ENCODE measurements at places on chromosomes 2 and 18. TPM values are rescaled to one million over a fixed set of nuclear protein-coding genes. Genes with fewer than 3 reads are reported as not detected.
A peak's percentile ranks its signal among the peaks of the same experiment; 100 is the strongest.

DNA sequence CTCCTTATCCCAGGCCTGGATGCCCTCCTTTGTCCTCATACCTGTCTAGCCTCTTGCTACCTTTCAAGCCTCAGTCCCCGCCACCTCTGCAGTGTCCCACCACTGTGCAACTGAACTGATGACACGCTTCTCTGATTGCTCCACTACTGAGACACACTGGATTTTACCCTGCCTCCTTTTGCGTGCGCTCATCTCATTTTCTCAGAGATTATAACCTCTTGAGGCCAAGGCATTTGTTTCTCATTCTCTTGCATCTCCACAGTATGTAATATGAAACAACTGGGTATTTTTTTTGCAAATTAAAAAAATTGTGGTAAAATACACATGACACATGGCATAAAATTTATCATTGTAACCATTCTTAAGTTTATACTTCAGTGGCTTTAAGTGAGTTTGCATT lies 95.4 kb downstream of the PRKCE start:
- no peak for DNase-seq
- no peaks in the 10 kb centered on the region for H3K36me3 ChIP-seq
- no peak overlapping the region for H3K27ac ChIP-seq
- H3K4me3 ChIP-seq = no peak overlapping the region
- H3K27me3 ChIP-seq = no peaks in the 10 kb centered on the region

- H3K4me3 ChIP-seq = no peak overlapping the region
- DNase-seq = no peak
- no peaks in the 10 kb centered on the region for H3K36me3 ChIP-seq
- no peak overlapping the region for H3K27ac ChIP-seq
- H3K4me1 ChIP-seq = no peaks in the 10 kb centered on the region
These were observed 140.1 kb downstream of the SS18 start for GRCh38 chr18:25950321-25950720.

MPHOSPH10 gene
- total RNA-seq = 41.1 TPM

GRCh38 chr18:77053616-77054287 lies 78.8 kb downstream of the MBP start:
- no peak for DNase-seq
- no peaks in the 10 kb centered on the region for H3K27me3 ChIP-seq
- H3K36me3 ChIP-seq = no peaks in the 10 kb centered on the region
- H3K4me3 ChIP-seq = no peak overlapping the region
- peaks cover 36% of the 10 kb centered on the region for H3K4me1 ChIP-seq
- H3K27ac ChIP-seq = peak overlapping the region; percentile 91

- peaks cover 12% of the 10 kb centered on the region for H3K36me3 ChIP-seq
- H3K4me1 ChIP-seq = peaks cover 40% of the 10 kb centered on the region
- no peak for DNase-seq
- H3K4me3 ChIP-seq = no peak overlapping the region
These were observed 137.6 kb downstream of the MYO1B start for GRCh38 chr2:191382801-191383200.

HTRA2 gene
- total RNA-seq = 24.4 TPM

DNA sequence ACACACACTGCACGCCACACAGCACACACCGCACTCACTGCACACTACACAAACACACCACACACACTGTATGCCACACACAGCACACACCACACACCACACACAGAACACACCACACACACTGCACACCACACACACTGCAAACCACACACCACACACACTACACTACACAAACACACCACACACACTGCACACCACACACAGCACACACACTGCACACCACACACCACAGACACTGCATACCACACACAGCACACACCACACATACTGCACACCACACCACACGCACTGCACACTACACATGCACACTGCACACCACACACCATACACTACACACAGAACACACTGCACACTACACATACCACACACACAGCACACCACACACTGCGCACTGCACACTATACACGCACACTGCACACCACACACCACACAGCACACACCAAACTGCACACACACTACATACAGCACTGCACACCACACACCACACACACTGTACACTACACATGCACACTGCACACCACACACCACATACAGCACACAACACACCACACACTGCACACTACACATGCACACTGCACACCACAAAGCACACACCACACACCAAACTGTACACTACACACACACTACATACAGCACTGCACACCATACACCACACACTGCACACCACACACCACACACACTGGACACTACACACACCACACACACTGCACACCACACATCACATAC lies 59.6 kb downstream of the ASB1 start:
- H3K4me1 ChIP-seq = no peaks in the 10 kb centered on the region
- H3K27ac ChIP-seq = no peak overlapping the region
- DNase-seq = no peak
- H3K27me3 ChIP-seq = no peaks in the 10 kb centered on the region
- no peak overlapping the region for H3K4me3 ChIP-seq

DYSF gene
- 140 TPM for total RNA-seq

GRCh38 chr2:63055226-63056106 lies 4.8 kb downstream of the OTX1 start:
- H3K4me3 ChIP-seq = no peak overlapping the region
- peaks cover 92% of the 10 kb centered on the region for H3K27me3 ChIP-seq
- no peak overlapping the region for H3K27ac ChIP-seq

DNA sequence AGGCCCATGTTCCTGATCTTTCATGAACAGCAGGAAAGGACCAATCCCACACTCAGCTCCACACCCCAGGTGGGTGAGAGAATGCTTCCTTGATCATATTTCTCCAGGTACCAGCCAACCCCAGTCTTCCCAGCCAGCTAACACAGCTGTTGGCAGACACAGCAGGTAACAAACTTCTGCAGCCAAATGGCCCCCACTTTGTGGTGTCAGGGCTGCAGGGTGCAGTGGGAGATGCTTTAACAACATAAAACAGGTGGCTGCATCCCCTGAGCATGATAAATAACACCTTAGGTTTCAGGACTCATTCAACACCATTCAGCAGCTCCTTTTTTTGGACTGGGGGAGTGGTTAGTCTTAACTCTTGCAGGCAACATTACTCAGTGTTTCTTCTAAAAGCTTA lies 76.7 kb upstream of the ACAA2 start:
- no peak overlapping the region for H3K4me3 ChIP-seq
- peaks cover 19% of the 10 kb centered on the region for H3K4me1 ChIP-seq
- H3K27ac ChIP-seq = no peak overlapping the region
- H3K27me3 ChIP-seq = no peaks in the 10 kb centered on the region
- no peak for DNase-seq

DNA sequence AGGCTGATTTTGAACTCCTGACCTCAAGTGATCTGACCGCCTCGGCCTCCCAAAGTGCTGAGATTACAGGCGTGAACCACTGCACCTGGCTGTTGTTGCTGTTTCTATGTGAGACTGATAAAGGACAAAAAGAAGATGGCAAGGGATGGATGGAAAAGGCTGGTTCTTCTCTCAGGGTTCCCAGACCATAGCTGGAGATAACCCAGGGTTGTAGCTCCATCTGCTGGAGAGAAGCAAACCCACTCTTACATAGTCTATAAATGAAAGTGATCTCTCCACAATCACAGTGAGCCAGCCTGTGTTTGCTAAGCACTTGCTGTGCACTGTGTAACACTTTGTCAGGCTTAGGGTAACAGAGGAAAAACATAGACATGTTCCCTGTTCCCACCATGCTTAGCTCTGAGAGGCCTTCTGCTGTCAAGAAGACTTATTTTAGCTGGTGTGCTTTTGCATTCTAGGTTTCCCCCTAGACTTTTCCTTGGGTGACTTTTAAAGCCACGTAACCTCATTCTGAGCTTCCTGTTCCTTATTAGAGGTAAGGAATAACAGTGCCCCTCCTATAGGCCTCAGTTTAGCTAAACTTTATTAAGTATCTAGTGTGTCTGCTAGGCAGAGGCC lies 49.7 kb downstream of the LIMS1 start:
- peak; percentile 70 for DNase-seq
- no peak overlapping the region for H3K4me3 ChIP-seq
- no peaks in the 10 kb centered on the region for H3K27me3 ChIP-seq
- H3K4me1 ChIP-seq = peaks cover 73% of the 10 kb centered on the region
- H3K36me3 ChIP-seq = no peaks in the 10 kb centered on the region

DNA sequence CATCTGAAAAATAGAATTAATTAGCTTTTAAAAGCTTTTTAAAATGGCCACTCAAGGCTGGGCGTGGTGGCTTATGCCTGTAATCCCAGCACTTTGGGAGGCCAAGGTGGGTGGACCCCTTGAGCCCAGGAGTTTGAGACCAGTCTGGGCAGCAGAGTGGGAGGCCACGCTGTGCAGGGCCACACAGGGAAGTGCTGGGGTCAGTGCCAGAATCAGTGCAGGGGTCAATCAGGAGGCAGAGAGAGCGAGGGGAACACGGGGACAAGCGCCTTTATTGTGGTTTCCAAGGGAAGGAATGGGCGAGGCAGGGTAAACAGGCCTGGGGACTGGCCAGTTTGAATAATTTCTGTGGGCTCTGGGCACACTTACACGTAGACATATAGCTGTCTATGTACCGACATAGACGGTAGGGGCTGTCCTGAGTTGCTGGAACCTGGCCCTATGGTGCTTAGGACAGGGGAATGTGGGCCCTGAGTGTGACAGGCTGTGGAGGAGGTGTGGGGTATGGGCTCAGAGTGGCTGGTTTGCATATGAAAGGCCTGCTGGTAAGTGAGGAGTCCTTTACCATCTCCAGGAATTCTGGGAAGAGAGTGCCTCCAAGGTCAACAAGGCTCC lies 42.9 kb downstream of the DYSF start:
- H3K27me3 ChIP-seq = no peaks in the 10 kb centered on the region
- H3K27ac ChIP-seq = no peak overlapping the region
- peaks cover 29% of the 10 kb centered on the region for H3K4me1 ChIP-seq
- H3K4me3 ChIP-seq = no peak overlapping the region
- H3K36me3 ChIP-seq = no peaks in the 10 kb centered on the region
- no peak for DNase-seq

LINC00305 gene
- total RNA-seq = not detected

DNA sequence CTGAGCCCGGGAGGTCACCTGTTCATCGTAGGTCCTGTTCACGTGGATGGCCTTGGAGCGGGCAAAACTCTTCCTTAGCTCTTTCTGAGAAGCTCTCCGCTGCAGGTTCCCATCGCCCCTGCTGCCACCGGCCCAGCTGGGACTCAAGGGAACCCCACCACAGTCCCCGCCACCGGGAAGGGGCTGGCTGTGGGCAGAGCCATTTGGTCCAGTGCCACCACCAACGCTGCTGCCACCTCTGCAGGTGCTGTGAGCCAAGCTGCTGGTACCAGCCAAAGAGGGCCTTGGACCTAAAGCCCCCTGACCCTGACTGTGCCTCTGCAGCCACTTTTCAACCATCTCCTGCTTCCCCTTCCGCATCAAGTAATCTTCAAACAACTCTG lies 586 bp downstream of the PDE11A start:
- H3K4me1 ChIP-seq = peaks cover 9% of the 10 kb centered on the region
- no peak for DNase-seq
- no peak overlapping the region for H3K27ac ChIP-seq

- H3K27me3 ChIP-seq = no peaks in the 10 kb centered on the region
- peaks cover 35% of the 10 kb centered on the region for H3K4me1 ChIP-seq
- H3K27ac ChIP-seq = peak overlapping the region; percentile 96
- no peak overlapping the region for H3K4me3 ChIP-seq
- peaks cover 50% of the 10 kb centered on the region for H3K36me3 ChIP-seq
These were observed 57.6 kb downstream of the PXDN start for GRCh38 chr2:1686784-1687105.

- no peaks in the 10 kb centered on the region for H3K27me3 ChIP-seq
- H3K36me3 ChIP-seq = peaks cover 25% of the 10 kb centered on the region
These were observed 16.2 kb downstream of the ZNF2 start for GRCh38 chr2:95181774-95182173.

MDH1B gene
- 1.9 TPM for total RNA-seq

DNA sequence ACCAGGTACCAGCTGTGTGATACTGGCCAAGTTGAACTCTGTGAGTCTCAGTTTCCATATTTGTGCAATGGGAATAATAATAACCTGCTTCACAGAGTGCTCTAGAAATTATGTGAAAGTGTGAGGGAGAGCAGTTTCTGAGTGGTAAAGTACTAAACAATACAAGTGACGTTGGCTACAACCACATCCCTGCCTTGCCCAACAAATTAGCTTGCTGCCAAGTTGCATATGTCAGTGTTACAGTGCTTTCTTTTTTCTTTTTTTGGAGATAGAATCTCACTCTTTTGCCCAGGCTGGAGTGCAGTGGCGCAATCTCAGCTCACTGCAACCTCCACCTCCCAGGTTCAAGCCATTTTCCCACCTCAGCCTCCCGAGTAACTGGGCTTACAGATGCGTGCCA lies 533.6 kb upstream of the MEX3C start:
- H3K4me1 ChIP-seq = no peaks in the 10 kb centered on the region
- H3K36me3 ChIP-seq = no peaks in the 10 kb centered on the region
- no peak overlapping the region for H3K27ac ChIP-seq
- no peaks in the 10 kb centered on the region for H3K27me3 ChIP-seq
- no peak for DNase-seq

DNA sequence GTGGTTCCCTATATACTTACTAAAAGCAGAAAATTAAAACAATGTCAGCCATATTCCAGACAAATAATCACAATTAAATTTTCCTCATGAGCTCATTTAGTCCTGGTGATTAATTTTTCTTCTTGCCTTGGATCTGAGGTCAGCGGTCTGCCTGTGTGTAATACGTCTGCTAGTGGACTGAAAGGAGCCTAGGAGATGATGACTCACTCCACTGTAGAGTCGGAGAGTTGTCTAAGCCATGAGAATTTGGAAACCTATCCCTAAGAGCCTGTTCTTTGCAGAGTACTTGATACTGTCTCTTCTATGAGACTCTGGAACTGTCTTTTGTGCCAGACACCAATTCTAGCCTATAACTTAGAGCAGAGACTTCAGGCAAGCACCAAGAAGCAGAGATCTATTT lies 94.2 kb upstream of the RAB27B start:
- H3K4me1 ChIP-seq = peaks cover 6% of the 10 kb centered on the region
- H3K27ac ChIP-seq = peak overlapping the region; percentile 55
- peak; percentile 98 for DNase-seq
- no peak overlapping the region for H3K4me3 ChIP-seq
- no peaks in the 10 kb centered on the region for H3K36me3 ChIP-seq

GRCh38 chr18:55592572-55592971 lies 4.6 kb upstream of the TCF4 start:
- no peak overlapping the region for H3K4me3 ChIP-seq
- H3K27ac ChIP-seq = no peak overlapping the region
- H3K27me3 ChIP-seq = no peaks in the 10 kb centered on the region
- DNase-seq = peak; percentile 75

WDR43 gene
- 71.9 TPM for total RNA-seq

- no peaks in the 10 kb centered on the region for H3K4me1 ChIP-seq
- DNase-seq = peak; percentile 38
- H3K4me3 ChIP-seq = no peak overlapping the region
- H3K27ac ChIP-seq = no peak overlapping the region
These were observed 29.3 kb downstream of the SERPINE2 start for GRCh38 chr2:224009605-224010315.

DNA sequence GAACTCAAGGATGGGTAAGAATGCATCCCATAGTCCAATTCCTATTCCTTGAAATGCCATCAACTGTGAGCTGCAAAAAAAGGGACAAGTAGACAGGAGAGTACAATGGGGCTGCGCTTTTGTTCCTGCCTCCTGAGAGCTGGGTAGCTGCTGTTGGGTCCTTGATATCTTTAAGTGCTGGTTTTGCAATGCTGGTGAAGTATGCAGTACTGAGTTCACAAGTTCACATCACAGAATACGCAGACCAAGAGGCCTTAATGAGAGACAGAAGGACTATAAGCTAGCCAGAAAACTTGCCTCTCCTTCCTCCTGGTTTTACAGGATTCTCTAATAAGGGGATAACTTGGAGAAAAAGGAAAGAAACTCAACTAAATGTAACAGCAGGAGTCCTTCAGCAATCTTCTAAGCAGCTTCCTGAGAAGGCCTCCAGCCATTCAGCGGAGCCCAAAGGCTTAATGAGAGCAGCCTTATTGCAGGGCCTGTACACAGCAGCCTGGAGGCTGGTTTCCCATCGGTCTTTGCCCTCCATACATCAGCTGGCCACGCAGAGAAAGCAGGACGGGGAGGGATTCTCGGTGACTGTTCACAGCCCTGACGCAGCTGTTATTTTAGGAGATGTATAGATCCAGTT lies 293.1 kb downstream of the CDCA7 start:
- no peaks in the 10 kb centered on the region for H3K27me3 ChIP-seq
- H3K4me1 ChIP-seq = peaks cover 17% of the 10 kb centered on the region
